ENCODE measurements at places on chromosomes 1 and 21. TPM values are rescaled to one million over a fixed set of nuclear protein-coding genes. Genes with fewer than 3 reads are reported as not detected.
A peak's percentile ranks its signal among the peaks of the same experiment; 100 is the strongest.

DNA sequence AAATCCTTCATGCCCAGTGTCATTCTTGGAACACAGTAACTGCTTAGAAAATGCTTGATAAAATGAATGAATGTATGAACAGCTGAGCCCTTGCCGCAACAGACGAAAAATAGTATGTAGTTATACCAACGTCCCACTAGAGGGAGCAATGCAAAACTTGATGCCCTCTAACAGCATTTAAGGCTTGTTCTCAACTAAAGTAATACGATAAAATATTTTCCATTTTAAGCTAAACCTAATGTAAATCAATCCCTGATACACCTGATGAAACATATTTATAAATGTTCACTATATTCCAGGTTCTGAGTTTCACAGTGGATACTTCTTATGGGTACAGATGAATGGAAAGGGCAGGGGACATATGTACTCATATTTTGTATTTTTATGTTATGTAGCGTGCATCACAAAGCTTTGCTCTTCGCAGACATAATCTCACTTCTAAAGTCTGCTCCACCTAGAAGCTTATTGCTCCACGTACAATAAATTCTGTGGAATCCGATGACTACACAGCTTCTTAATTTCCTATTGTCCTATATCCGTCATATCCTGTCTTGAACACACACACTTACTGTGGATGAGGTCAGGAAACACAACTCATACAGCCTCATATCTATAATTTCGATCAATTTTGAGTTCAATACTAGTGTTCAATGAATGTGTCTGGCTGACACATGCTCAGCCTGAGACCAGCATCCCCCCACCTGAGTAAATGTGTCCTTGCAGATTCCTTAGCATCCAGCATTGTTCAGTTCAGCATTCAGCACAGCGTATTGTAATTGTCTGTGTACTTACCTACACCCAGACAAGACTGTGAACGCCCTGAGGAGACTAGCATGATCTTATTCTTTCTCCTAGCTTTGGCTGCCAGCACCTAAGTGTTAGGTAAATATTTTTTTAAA, 4.4 kb upstream of the UTP25 start:
- DNase-seq = peak; percentile 63

DNA sequence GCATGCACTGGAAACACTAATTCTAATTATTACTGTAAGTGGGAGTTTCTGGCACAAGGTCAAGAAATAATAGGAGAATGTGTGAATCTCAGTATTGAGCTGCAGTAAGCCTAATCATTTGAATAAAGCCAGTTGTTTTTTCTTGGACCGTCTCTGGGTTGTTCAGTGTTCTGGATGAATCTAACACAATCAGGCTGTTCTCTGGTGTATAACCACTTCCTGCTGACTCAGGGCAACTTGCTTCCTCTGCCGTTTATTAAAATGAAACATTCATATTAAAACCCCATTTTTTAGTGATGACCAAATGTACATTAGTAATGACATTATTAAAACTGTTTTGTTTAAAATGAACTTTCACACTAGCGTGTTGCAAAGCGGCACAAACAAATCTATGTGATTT, 273.1 kb upstream of the SNX7 start:
- no peak for DNase-seq

DNA sequence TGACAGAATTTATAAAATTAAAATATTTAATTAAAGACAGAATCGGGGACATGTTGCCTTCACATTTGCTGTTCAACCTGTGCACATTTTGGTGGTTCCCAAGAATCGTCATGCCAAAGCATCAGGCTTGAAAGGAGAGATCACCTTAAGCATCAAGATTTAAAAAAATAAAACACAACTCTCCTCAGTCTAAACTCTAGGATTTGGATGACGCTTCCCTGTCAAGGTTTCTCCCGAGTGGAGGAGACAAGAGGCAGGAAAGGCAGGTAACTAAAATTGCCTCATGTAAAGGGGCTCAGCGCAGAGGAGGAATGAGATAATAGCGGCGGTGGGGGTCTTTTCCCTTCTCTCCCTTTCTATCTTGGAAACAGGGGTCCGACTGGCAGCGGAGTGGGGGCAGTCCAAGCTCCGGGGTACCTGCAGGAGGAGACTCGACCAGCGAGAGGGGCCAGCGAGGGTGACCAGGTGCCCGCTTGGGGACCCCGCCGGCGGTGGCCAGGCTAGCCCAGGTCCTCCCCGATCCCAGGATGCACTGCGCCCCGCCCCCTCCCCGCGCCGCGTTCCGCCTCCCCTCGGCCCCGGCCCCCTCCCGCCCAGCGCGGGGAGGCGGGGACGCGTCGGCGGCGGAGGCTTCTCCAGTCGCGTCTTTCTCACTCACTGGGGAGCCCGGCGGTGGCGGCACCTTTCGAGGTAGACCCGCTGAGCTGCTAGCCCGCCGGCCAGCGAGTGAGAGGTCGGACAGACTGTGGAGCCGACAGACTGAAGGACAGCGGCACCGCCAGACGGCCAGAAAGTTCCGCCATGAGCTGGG, at the start of gene FNBP1L:
FNBP1L (plus strand) TSS at position 638 of the 811 bp plus-strand sequence; CDS start at position 802, 164 bp downstream.
- peak; percentile 56 for DNase-seq

GRCh38 chr1:178692564-178693327, 32.3 kb upstream of the RALGPS2 start:
- no peak for DNase-seq

- DNase-seq = no peak
These were observed 166.7 kb downstream of the GALNT2 start for GRCh38 chr1:230233786-230234185.

DNA sequence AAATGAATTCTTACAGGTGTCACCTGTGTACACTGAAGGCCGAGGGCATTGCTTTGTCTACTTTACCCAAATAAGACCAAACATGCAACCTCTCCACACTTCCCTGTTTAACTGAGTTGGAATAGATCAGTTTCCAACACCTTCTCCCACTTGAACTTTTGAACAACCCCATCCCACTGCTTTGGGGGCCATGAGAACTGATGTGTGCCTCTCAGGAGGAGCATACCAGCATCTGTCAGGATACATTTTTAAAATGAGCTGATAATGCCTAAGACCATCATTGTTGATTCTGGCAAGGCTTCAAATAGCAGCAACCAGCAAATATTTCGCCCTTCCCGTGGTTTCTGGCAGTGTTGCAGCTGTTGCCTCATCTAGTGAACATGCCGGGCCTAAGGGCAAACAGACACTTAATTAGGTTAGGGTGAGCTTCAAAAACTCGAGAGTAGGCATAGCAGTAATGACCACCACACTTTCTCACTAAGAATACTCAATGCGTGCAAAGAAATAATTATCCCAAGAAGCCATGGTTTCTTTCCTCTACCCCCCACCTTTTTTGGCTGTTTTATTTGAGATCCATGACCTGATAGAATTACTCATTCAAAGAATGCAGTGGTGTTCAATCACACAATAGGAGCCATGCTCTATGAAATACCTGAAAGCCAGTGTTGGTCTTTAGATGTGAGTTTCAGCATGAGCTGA, 63.7 kb downstream of the MAP10 start:
- no peak for DNase-seq

DNA sequence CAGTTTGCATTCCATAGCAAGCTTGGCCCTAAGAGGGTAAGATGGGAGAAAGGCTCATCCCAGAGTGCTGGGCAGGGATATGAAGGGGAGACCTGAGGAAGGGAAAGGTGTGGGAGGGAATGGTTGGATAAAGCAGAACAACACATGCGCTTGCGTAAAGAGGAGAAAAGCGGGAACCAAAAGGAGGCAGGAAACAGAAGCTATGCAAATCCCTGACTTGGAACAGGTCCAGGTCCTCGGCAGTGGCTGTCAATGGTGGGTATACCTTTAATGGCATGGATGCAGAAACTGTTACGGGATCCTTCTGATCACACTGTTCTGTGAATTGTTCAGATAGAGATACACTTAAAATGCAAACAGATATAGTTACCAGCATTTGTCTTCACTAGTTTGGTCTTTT, 455.6 kb downstream of the SIPA1L2 start:
- no peak for DNase-seq

GRCh38 chr1:173505391-173505790, 28.3 kb downstream of the PRDX6 start:
- no peak for DNase-seq

DNA sequence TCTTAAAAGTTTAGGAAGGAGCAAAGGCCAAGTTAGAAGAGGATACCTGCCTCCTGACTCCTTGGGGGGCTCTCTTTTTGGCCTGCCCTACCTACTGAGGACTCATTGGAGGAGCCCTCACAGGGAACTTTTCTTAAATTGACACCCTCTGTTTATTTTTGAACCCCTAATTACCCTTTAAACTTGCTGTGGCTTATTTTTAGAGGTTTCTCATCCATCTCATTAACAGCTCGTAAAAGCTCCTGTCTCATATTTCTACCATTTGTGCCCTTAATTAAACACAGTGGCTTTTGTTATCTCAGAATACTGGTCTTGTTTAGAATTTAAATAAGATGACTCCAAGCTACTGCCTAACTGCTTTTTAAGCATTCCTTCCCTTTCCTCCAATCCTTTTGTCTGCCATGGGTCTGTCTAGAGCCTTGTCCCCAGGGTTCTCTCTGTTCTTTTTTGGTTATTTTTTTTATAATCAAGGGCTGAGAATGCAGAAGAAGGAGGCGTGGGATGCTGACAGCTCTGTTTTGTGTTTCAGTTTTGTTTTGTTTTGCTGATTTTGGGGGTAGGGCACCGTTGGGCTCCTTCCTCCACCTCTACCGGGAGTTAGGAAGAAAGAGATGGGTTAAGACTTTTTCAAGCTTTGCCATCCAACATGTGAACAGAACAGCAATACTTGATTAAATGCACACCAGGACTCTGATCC, 78.0 kb downstream of the SYT6 start:
- DNase-seq = no peak

- no peak for DNase-seq
These were observed 7.3 kb downstream of the TSHB start for GRCh38 chr1:115036814-115037507.

DNA sequence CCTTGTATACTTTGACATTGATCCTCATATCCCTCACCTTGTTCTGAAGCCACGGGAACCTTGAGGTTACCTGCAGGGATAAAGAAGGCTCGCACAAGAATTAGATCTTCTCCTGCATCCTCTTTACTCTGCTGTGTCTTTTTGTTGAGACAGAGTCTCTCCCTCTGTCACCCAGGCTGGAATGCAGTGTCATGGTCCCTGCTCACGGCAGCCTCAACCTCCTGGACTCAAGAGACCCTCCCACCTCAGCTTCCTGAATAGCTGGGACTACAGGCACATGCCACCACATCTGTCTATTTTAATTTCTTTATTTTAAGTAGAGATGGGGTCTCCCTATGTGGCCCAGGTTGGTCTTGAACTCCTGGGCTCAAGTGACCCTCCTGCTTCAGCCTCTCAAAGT, 134.7 kb downstream of the PTPRC start:
- DNase-seq = no peak

GRCh38 chr1:192303029-192303428, 13.8 kb upstream of the RGS21 start:
- no peak for DNase-seq

- no peak for DNase-seq
These were observed 38.2 kb downstream of the PKNOX1 start for GRCh38 chr21:43012596-43012995.

GRCh38 chr1:53644496-53644895, 94.5 kb downstream of the GLIS1 start:
- DNase-seq = no peak

GRCh38 chr1:23865543-23865930, 2.6 kb downstream of the FUCA1 start:
- DNase-seq = no peak

DNA sequence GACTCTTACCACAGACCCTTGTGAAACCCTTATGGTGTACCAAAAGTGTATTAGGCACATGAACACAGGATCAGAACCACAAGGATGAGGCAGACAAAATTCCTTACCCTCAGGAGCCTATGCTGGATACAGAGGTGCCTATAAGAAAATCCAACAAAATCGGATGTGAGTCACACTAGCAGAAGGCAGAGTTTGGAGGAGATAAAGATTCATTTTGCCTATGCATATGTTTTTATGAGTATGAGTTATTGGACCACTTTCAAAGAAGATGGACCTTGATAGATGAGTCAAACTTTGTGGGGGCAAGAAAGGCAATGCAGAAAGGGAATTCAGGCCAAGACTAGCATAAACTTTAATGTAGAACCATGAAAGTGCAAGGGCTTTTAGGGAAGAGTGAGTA, 17.0 kb downstream of the CAMK1G start:
- no peak for DNase-seq

DNA sequence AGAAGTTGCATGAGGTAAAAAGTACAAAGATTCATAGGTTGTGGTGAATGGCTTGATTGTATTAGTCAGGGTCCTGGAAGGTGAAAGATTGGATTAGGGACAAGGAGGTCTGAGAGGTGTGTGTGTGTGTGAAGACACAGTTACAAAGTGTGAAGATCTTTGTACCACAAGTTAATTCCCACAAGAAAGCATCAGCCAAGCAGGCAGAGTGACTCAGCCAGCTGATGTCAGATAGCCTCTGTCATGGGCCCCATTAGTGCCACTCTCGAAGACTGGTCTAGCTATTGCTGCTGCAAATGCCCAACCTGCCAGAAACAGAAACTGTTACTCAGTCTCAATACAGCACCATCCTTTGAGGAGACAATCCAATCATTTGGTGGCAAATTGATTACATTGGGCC, 96.5 kb downstream of the DTL start:
- DNase-seq = no peak

GRCh38 chr21:14383596-14384180, 742 bp upstream of the HSPA13 start:
- no peak for DNase-seq

GRCh38 chr1:14706631-14707030, 108.1 kb downstream of the KAZN start:
- DNase-seq = no peak

GRCh38 chr1:206925106-206925736, 3.5 kb upstream of the FCMR start:
- peak; percentile 70 for DNase-seq

HTR6 gene
- total RNA-seq = not detected

ADAMTS1 gene
- not detected for total RNA-seq

LCE1B gene
- total RNA-seq = not detected

FCRL4 gene
- not detected for total RNA-seq

OVAAL gene
- total RNA-seq = not detected

Data from naive thymus-derived CD8-positive, alpha-beta T cell (primary cell).